ENCODE measurements at places on chromosomes 16 and 17.

- DNase-seq: no peak
Observed at GRCh38 chr17:69728816-69729215, 314.3 kb downstream of the MAP2K6 start.

DNA sequence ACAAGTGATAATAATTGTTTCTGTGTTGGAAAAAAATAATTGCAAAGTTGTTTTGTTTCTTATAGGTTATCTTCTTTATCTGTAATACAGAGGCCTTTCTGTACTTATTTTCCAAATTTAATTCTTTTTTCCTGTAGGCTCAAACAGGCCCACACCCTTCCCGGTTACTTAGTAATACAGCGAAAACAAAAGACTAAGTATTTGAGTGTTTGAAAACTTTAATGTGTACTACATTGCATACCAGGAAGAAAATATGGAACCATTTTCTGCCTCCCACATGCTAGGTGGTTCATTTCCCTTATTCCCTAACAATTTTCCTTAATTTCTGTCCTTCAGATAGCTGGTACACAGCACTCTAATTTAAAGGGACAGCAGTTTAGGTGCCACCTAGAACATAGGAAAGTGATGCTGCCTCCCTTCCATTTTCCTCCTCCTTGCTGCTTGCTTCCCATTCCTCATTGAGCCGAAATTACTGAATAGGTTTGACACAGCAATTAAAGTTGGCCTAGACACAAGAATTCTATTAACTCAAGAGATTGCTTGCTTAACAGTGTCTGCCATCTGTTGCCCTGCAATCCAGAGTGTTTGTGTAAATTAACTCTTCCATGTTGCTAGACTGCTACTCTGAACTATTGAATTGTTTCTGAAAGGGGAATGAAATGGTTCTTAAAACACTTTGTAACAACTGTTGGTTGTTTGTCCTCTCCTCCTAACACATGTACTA is 24.2 kb downstream of the CYB5B start:
- no peak for DNase-seq

DNA sequence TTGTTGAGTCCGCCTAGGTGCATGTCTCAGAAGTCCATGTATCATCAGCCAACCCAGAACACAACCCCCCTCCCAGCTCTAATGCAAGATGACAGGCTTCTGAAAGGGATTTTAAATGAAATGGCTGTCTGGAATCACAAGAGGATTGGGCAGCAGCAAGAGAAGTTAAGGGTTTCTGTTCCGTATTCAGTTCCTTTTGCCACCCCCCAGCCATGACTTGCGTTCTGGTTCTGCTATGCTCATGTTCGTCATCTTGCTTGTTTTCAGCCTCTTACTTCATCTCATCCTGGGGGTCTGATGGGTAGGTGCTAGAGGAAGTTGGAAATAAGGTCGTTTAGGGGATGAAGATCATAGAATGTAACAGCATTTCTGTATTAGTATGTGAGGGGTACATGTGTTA is 12.0 kb downstream of the MINK1 start:
- no peak for DNase-seq

GRCh38 chr16:6012716-6013115 is 915.1 kb upstream of the EEF2KMT start:
- no peak for DNase-seq

DNA sequence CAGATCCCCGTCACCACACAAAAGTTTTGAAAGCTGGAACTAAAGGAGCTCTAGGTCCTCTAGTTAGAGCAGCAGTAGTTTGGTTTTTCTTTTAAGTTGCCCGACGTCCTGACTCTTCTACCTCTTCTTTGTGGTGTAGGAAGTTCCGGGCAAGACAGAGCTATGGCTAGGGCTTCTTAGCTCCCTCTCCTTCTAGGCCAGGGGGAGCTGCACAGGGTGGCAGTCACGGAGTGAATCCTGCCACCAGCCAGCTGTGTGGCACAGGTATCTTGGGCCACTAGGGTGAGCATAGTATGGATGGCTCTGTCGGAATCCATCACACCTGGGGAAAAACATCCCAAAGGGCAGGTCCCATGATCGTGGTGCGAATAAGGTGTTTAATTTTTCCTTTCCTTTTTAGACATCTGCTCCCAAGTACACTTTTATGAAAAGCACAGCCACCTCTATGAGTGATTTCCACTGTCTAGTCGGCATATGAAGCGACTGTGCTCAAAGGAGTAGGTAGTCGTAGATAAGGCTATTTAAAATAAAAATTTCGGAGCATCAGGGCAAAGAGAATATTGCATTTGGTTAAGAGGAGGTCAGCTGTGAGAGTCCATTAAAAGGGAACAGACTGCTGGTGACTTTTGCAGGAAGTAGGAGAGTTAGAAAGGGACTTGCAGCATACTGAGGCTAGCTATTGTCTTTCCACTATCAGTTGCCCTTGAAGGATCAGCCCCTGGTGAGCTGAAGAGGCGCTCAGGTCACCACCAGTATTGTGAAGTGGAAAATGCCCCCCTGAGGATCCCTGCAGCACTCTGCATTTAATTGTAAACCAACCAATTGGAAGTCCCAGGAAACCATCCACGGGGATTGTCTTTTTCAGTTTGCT is 2.1 kb downstream of the PRKCA start:
- DNase-seq: peak; percentile 61

- no peak for DNase-seq
Observed at GRCh38 chr17:51853857-51854256, 304.7 kb downstream of the CA10 start.

GRCh38 chr16:58170223-58170622 is 27.7 kb downstream of the CSNK2A2 start:
- no peak for DNase-seq
